Hair follicular keratinocyte (primary cell): ENCODE measurements at places on chromosomes 13 and 19. TPM values are rescaled to one million over a fixed set of nuclear protein-coding genes. Genes with fewer than 3 reads are reported as not detected.

The CEACAM16 gene
- not detected in 2 replicates for total RNA-seq

The TUBA3C gene
- not detected in 2 replicates for total RNA-seq

The PSG2 gene
- not detected in 2 replicates for total RNA-seq

The SLAIN1 gene
- 0.08 TPM in 1 of 2 replicates, not detected in the other for total RNA-seq

The SKA3 gene
- total RNA-seq = 7.5 and 17.9 TPM in 2 replicates

The CD209 gene
- total RNA-seq = not detected in 2 replicates

The KLK7 gene
- 2.9 and 3.5 TPM in 2 replicates for total RNA-seq

The OLFM2 gene
- total RNA-seq = 3.6 and 4.2 TPM in 2 replicates

The SARS2 gene
- total RNA-seq = 30.1 and 45.1 TPM in 2 replicates

The COX7A1 gene
- not detected in 2 replicates for total RNA-seq

The C5AR1 gene
- not detected in 2 replicates for total RNA-seq

The ABCA7 gene
- total RNA-seq = 14.0 and 24.3 TPM in 2 replicates

The KIR2DL3 gene
- total RNA-seq = not detected in 2 replicates

The SAMD1 gene
- 24.2 and 25.8 TPM in 2 replicates for total RNA-seq

The UBE2L5 gene
- not detected in 2 replicates for total RNA-seq

The CFAP97D2 gene
- total RNA-seq = not detected in 2 replicates

The C13orf46 gene
- total RNA-seq = not detected in 2 replicates

The CRX gene
- total RNA-seq = not detected in 2 replicates

The KISS1R gene
- total RNA-seq = not detected in 2 replicates

The DIAPH3 gene
- 6.7 and 14.1 TPM in 2 replicates for total RNA-seq

The NLRP8 gene
- total RNA-seq = not detected in 2 replicates

The ATP8A2 gene
- 0.15 and 0.23 TPM in 2 replicates for total RNA-seq

The ADM5 gene
- total RNA-seq = 1.3 and 4.1 TPM in 2 replicates

The PRRG2 gene
- total RNA-seq = 5.7 and 8.2 TPM in 2 replicates

The ARHGEF7 gene
- 11.9 and 12.6 TPM in 2 replicates for total RNA-seq

The DHX34 gene
- 15.9 and 17.2 TPM in 2 replicates for total RNA-seq

The DGKH gene
- total RNA-seq = 7.3 and 7.7 TPM in 2 replicates

The RDH8 gene
- not detected in 2 replicates for total RNA-seq

The SHANK1 gene
- total RNA-seq = 0.04 TPM in 1 of 2 replicates, not detected in the other

The ANKRD24 gene
- 0.16 and 0.57 TPM in 2 replicates for total RNA-seq

The ALOX5AP gene
- total RNA-seq = 1.1 and 6.3 TPM in 2 replicates

The NOVA2 gene
- not detected in 2 replicates for total RNA-seq

The ATP4A gene
- not detected in 2 replicates for total RNA-seq

The CD37 gene
- total RNA-seq = not detected in 2 replicates

The CD70 gene
- 0.16 and 0.46 TPM in 2 replicates for total RNA-seq

The THSD8 gene
- total RNA-seq = not detected in 2 replicates

The CEACAM3 gene
- not detected in 2 replicates for total RNA-seq

The NDUFS7 gene
- 161 and 201 TPM in 2 replicates for total RNA-seq

The MYO1F gene
- 0.31 TPM in 1 of 2 replicates, not detected in the other for total RNA-seq

The SIGLEC10 gene
- total RNA-seq = not detected in 2 replicates

The EIF3K gene
- total RNA-seq = 607 and 644 TPM in 2 replicates

The NCR1 gene
- not detected in 2 replicates for total RNA-seq

The CLIP3 gene
- total RNA-seq = 0.49 and 1.0 TPM in 2 replicates
